ENCODE measurements at places on chromosomes 1 and 21. TPM values are rescaled to one million over a fixed set of nuclear protein-coding genes. Genes with fewer than 3 reads are reported as not detected.
A peak's percentile ranks its signal among the peaks of the same experiment; 100 is the strongest.

The ZMPSTE24 gene
- 60.9 TPM for total RNA-seq

The NT5C1A gene
- total RNA-seq = not detected

- peak; percentile 58 for DNase-seq
Measured at GRCh38 chr1:66231217-66231616, 302.7 kb upstream of the SGIP1 start.

DNA sequence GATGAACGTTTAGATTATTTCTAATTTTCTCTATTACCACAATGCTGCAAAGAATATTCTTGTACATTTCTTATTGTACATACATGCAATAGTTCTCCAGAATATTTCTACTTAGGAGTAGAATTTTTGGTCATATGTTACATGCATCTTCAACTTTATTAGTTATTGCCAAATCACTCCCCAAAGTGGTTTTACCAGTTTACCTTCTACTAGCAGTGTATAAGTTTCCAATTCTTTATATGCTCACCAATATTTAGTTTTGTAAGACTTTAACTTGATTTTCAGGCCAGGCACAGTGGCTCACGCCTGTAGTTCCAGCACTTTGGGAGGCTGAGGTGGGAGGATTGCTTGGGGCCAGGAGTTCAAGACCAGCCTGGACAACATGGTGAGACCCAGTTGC is 55.4 kb downstream of the SNRPE start:
- no peak for DNase-seq

DNA sequence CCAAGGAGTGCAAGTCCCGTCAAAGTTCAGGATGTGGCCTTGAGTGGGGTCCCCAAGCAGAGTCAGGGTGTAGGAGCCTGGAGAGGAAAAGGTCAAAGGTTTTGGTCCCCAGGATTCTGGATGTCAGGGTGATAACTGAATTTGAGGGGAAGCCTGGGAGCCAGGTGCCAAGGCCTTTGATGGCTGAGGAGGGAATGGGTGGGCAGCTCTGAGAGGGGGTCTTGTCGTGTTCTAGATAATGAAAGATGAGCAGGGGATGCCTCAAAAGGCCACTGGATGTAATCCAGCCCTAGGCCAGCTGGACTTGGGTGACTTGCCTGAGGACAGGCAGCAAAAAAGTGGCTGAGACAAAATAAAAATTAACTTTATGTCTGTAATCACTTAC is 27.5 kb upstream of the KCNA2 start:
- no peak for DNase-seq

- no peak for DNase-seq
Measured at GRCh38 chr1:197198333-197198732, 51.9 kb upstream of the ASPM start.

DNA sequence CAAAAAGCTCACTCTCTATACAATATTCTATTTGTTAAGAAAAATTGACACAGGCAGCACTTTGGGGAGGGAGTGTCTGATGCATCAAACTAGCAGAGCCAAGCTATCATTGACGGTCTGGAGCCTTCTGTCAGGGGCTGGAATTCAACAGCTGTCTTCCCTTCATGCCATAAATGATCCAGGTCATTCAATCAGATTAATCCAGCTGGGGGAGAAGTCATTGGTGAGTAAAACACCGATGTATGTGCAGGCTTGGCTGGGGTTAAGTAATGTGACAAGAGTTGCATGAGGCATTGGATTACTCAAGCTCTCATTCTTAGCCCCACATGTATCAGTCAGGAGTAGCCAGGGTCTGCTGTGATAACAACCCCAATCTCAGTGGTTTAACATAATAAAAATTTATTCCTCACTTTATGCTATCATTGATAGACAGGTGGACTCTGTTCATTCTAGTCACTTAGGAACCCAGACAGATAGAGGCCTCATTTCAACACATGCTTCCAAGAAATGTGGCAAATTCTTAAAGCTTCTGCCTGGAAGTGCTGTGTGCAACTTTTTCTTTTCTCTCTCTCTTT is 118.1 kb upstream of the GADD45A start:
- peak; percentile 42 for DNase-seq

GRCh38 chr1:214006845-214007244 is 19.1 kb downstream of the PROX1 start:
- no peak for DNase-seq

GRCh38 chr1:247360116-247360898 is 28.6 kb upstream of the ZNF496 start:
- DNase-seq = peak; percentile 12

DNA sequence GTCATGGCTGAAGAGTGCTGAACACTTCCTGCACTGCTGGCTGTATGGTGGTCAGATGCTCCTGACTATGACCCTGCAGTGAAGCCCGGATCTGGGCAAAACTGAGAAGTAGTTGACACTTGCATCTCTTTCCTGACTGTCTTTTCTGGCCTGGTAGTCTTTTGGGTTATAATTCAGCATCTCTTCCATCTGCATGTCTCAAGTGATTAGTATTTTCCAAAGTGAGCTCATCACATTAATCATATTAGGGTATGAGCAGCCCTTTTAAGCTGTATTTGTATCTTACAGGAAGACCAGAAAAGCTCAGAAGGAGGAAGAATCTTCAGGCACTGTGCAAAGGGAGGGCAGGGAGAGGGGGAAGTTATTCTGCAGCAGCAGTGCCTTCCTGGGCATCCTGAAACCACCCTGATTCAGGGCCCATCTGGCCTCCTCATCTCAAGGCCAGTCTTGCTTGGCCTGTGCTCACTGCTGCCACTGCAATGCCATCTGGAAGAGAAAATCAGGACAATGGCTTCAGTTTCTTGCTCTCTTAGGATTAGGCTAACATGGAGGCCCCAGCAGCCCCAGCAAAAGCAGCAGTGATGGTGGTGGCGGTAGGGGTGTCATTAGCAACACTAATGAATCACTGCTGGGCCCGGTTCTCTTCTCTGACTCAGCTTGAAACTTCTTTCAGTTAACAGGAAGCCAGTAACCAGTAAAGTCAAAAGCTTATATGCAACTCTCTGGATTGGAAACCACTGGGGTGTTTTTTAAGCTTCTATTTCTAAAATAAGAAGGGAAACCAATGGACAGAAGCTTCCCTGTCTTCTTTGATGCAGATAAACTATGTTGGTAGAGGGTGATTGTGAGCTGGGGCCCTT is 63.3 kb upstream of the WDR26 start:
- DNase-seq = peak; percentile 93

DNA sequence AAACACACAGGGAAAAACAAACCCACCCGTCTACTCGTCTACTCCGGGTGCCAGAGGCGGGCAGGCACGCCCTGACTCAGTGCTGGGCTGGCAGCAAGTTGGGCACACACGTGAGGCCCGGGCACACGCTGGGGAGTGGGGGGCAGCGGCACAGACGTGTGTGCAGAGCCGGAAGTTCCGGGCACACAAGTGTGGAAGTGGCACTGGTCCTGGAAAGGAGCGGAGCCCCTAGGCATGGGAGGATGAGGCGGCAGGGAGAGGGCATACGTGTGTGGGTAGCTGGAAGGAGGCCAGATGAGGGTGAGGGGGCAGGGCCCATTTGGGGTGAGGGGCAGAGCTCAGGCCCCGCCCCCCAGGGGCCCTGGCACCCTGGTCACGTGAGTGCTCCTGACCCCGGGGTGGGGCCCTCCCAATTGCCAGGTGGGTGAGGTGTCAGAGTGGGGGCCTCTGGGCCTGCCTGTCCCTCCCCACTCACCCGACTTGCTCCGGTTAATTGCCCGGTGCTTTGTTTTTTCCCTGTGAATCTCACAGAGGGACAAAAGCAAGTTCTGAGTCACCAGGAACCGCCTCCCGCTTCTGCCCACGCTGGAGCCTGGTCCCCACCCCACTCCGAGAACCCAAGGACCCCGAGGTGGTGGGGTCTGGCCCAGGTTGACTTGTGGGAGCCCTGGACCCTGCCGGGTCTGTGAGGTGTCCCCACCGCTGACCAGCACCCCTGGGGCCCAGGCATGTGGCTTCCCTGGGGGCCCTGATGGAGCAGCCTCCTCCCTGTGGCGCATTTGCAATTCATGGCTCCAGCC is 104.8 kb upstream of the CASZ1 start:
- no peak for DNase-seq

DNA sequence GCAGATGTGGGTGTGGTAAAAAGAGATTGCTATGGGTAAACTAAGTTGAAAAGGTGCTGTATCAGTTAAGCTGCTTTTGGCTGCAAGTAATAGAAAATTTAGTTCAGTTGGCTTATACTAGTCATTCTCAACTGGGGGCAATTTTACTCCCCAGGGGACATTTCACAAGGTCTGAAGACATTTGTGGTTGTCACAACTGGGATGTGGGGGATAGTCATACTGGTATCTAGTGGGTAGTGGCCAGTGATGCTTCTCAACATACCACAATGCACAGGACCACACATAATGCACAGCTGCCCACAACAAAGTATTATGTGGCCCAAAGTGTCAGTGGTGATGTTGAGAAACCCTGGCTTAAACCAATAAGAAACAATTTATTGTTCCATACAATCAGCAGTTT is 31.4 kb downstream of the SERTAD4 start:
- no peak for DNase-seq

GRCh38 chr21:29056005-29056404 is 17.4 kb downstream of the CCT8 start:
- no peak for DNase-seq

GRCh38 chr1:51241119-51241518 is 5.0 kb downstream of the RNF11 start:
- no peak for DNase-seq

- DNase-seq = no peak
Measured at GRCh38 chr1:157124855-157125254, 13.3 kb downstream of the ETV3 start.

DNA sequence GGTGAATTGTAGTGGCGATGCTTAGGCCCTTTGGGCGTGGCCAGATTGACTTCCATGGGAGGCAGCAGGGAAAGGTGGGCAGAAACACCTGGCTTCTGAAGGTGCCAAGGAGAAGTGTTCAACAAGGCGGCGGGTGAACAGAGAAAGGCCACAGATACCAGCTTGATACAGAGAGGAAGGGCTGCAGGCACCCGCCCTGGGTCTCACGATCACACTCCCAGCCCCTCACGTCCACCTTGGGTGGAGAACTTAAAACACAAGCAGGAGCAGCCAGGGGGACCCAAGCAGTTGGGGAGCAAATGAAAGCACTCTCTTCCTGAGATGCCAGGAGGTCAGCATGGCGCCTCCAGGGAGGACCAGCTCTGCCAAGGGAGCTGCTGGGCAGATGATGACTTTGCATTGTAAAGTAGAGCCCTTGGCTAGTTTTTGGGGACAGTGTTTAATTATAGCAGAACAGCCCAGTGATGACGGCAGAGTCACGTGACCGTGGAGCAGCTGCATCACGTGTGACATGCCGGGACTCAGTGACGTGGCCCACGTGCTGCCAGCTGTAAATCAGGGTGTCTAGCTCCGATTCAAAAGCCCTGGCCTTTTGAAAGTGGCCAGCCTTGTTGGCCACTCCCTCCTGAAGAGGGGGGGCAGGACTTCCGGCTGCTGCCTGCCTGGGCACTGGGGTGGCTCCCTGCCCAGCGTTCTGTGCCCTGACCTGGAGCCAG is 19.0 kb downstream of the SLC37A1 start:
- DNase-seq = peak; percentile 35

- DNase-seq = peak; percentile 55
Measured at GRCh38 chr1:41383094-41383852, 22.0 kb downstream of the FOXO6 start.

DNA sequence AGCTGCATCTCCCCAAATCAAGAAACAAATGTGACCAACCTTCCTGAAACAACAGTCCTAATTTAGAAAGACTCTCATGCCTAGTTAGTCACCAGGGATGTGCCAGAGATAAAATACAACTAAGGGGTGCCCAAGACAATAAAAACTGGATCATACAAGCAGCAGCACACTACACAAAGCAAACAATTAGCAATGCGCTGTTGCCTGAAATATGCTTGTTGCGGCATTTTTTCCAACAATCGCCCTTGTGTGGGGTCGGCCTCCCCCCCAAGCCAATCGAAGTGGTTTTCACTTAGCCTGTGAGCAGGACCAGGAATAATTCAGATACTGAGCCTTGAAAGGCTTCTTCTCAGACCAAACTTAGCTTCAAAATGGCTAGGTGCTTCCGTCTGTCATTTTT is 1.4 kb upstream of the STMN1 start:
- DNase-seq = no peak

DNA sequence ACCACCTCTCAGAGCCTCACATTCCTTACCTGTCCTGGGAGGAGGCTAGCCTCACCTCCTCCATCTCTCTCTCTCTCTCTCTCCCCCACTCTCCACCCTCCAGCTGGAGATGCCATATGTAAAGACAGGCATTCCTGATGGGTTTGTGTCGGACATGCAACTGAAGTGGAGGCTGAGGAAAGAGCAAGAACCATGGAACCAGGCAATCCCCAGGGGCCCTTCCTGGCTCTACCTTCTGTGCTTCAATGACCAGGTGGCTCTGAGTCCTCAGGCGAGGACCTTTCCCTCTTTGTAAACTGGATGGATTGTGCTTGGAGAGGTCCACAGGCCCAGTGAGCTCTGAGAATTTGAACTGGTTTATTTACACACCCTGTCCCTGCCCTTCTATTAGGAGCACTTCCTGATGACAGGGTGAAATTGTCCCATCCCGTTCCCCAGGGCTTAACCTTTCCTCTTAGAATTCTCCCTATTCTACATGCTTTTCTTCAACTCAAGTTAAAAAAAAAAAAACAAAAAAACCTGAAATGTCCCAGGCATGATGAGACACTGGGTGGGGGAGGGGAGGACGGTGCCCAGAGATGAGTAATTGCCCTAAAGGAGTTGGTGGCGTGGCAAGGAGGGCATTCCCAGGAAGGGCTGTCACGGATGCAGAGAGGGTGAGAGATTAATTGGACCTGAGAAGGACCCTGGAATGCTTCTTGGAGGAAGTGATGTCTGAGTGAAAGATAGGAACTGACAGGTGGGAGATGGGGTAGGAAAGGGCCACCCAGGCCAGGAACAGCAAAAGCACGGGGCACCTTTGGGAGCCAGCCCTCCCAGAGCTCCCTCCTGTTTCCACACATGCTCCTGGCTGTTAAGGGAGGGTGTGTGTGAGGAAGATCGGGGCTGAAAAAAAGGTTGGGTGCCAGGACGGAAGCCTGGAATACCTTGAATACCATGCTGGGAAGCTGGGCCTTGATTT is 50.2 kb upstream of the WASF2 start:
- peak; percentile 71 for DNase-seq
